ENCODE measurements at places on chromosomes 3 and 15.

DNA sequence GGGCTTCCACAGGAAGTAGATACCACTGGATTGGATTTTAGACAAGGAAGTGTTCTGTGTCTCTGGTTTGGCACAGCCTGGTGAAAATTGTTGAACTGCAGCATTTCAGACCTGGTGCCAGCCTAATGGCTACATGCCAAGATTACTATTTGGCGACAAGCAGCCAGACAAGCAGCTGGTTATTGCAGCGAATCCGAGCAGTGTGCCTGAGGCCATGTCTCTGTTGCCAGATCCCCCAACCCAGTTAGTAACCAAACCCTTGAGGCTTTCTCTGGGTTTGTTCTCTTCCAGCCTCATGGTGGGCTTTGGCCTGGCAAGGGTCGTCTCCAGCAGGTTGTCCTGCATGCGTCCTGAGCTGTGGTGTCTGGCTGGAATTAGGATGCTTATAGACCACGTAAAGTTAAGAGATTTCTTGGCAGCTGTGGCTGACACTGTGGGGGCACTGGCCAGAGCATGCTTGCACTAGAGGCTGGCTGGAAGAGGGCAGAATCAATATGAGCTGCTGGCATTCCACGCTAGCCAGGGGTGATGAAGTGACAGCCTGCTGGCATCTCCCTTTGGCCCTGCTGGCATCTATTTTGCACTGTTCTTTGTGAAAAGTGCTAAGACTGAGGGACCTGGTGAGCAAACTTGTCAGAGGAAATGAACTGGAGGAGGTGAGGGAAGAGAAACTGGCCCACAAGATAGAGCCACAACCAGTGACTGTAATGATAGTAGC lies 172.6 kb downstream of the RBMS3 start:
- peak; percentile 37 for DNase-seq

- no peak for DNase-seq
Observed at GRCh38 chr15:80619680-80620079, 75.4 kb upstream of the ABHD17C start.

GRCh38 chr15:97623091-97623661 lies 337.3 kb upstream of the ARRDC4 start:
- no peak for DNase-seq

DNA sequence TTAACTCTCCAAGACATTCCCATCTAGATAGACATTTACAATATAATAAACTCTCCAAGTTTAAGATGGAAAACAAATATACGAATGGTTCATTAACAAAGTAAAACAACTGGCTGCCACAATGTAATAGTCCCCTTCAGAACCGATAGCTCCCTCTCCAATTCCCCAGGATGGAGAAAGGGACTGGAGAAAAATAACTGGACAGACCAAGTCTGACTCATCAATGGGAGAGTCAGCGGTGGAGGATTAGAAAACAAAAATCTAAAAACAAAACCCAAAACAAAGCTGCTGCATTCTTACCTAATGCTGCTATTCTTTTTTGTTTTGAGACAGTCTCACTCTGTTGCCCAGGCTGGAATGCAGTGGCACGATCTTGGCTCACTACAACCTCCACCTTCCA lies 468.1 kb downstream of the SHQ1 start:
- DNase-seq, result no peak

- no peak for DNase-seq
Observed at GRCh38 chr15:45587863-45588170, 638 bp downstream of the BLOC1S6 start.

DNA sequence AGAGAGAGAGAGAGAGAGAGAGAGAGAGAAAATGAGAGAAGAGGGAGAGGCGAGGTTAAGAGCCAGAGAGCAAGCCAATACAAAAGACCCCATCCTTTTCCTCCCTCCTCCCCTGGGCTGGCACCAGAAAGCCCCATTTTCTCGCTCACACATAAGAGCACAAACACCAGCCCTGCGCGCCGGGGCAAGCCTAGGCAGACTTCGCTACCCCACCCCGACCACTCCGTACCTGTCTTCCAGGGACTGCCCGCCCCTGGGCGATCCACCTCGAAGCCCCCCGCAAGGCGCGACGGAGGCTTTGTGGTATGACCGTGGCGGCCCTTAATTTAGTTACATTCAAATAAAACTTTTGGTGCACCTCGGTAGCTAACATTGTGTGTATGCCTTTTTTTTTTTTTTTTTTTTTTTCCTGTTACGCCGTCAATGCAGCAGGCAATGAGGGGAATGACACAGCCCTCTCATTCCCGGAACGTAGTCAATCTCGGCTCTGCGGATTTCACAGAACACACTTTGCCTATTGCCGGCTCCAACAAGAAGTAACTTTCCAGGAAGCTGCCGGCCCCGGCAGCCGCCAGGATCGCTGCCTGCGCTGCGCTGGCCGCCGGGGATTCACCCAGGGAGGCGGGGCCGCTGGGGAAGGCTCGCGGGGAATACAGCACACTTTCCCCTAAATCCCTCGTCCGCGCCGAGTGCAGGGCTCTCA lies 7.7 kb downstream of the BCL6 start:
- peak; percentile 54 for DNase-seq

GRCh38 chr3:124486324-124486723 lies 243.9 kb upstream of the UMPS start:
- DNase-seq, result no peak

GRCh38 chr15:96330064-96330449 lies 443 bp upstream of the NR2F2 start:
- DNase-seq, result no peak

- no peak for DNase-seq
Observed at GRCh38 chr15:39735120-39735717, 47.4 kb downstream of the FSIP1 start.

GRCh38 chr3:57060089-57060821 lies at the start of gene SPATA12:
Gene SPATA12, plus strand, starts transcription at chr3:57060664. Its CDS starts 13,031 bp downstream, at chr3:57073695.
- no peak for DNase-seq

GRCh38 chr3:23873941-23874340 lies 42.8 kb downstream of the NKIRAS1 start:
- no peak for DNase-seq

GRCh38 chr15:41309226-41309905 lies 23.0 kb downstream of the OIP5 start:
- DNase-seq, result no peak

- DNase-seq, result no peak
Observed at GRCh38 chr3:122942239-122942638, 85.3 kb downstream of the SEMA5B start.

- no peak for DNase-seq
Observed at GRCh38 chr3:196569003-196569516, 600 bp downstream of the FBXO45 start.

DNA sequence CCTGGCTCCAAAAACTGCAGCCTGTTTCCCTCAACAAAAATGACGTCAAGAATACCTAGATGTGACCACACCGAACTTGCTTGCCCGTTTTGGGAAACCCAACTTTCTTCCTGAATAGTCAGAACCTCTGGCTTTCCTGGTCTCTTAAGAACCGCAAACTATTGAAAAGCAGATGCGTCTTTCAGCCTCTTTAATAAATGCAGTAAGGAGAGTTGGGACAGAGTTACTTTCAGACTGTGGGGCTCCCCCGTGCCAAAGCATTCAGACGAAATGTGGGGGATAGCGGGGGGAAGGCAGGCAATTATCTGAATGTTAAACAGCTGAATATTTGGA lies 1.2 kb upstream of the PROK2 start:
- DNase-seq, result no peak

DNA sequence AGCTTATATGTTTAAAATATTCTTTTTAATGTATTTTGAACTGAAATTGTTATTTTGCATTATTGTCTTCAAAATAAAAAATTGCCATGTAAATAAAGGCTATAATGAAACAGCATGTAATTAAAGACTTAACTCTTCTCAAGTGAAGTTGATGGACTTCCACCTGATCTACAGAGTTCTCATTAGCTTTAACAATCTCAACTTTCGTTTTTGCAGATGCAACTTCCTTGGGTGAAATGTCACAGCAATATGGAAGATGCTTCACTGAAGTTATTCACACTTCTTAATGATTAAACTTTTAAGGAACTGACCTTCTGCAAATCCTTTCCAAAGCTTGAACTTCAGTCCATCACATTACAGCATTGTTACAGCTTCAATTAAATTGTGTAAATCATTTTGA lies 63.6 kb downstream of the OSTN start:
- DNase-seq, result no peak
